ENCODE measurements at places on chromosomes 6 and 20.

DNA sequence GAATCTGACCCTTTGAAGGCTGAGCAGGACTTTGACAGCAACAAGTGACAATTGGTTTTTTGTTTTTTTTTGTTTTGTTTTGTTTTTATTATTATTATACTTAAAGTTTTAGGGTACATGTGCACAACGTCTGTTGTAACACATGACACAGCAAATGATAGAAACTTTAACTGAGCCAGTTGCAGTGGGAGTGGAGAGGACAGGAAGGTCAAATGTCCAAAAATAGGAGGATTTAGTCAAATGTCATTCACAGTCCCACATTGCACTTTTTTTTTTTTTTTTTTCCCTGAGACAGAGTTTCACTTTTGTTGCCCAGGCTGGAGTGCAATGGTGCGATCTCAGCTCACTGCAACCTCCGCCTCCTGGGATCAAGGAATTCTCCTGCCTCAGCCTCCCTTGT, 223.0 kb downstream of the HIVEP2 start:
- DNase-seq: no peak

GRCh38 chr6:24394780-24395437, 7.8 kb upstream of the MRS2 start:
- peak; percentile 88 for DNase-seq

- DNase-seq: peak; percentile 46
Observed at GRCh38 chr20:40687384-40688128, 1.5 kb downstream of the MAFB start.

DNA sequence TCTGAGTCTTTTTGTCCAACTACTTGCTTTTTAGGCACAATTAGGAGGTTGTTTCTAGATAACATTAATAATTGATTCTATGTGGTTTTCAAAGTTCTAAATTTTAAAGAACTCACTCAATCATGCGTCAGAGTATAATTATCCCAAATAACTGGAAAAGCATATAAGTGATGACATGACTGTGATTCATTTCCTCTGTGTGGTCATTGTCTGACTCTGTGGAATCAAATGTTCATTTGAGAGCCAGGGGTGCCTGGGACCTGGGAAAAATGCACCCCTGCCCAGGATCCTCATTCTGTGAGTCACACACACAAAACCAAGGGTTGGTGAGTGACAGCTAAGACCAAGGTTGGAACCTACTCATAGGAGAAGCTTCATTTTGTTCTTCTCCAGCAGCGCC, 127.1 kb upstream of the MLIP start:
- peak; percentile 88 for DNase-seq

DNA sequence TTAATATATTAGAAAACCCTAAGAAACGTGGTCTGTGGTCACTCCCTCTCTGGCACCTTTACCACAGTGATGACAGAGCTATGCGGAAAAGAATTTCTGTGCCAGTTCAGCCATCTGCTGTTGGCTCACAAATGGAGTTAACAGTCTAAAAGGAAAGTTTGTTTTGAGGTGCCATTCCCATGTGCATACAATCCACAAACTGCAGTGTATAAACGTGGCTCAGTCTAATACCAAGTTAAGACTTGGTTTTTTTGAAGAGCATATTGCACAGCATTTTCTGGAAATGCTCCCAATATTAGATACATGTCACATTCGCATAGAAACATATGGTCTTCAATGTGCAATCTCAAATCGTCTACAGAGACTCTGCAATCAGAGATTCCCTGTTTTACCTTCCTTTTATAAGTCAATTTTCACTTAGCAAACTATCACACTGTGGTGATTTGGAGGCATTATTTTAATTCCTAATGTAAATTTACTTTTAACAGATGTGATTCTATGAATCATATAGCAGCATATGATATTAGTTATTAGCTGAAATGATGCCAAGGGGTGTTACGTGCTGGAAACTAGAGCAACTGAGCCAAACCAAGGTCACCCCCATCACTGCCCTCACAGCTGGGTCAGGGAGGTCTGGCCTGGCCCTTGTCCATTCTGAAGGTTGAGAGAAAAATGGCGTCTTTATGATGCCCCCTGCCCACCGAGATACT, 383.5 kb downstream of the PRKN start:
- DNase-seq: no peak

DNA sequence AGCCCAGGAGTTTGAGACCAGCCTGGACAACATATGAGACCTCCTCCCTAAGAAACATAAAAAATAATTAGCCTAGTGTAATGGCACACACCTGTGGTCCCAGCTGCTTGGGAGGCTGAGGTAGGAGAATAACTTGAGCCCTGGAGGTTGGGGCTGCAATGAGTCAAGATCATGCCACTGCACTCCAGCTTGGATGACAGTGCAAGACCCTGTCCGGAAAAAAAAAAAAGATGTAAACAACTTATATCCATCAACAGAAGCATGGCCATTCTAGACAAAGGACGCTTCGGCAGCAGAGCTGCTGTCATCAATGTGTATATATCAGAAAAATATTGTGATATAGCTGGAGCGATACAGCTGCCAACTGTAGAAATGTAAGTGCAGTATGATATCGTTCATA, 59.6 kb upstream of the ARID1B start:
- no peak for DNase-seq

DNA sequence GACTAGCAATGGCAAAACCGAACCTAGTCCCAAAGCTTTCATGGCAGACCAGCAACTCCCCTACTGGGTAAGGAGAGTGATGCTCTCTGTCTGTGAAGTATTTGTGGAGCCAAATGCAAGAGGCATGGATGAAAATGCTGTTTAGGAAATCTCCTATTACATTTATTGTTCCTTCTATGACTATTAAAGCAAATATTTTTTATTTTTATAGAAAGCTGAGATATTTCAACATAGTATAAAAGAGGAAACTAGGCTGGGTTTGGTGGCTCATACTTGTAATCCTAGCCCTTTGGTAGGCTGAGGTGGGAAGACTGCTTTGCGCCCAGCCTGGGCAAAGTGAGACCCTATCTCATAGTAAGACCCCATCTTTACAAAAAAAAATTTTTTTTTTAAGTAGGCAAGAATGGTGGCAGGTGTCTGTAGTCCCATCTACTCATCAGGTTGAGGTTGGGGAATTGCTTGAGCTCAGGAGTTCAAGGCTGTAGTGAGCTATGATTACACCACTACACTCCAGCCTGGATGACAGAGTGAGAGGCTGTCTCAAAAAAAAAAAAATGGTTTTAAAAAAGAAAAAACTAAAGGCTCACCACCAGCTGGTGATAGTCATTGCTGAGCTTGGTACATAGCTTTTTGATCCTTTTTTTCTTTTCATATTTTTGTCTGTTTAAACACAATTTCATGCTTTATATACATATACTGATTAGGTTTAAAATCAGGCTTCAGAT, 11.3 kb downstream of the KDM1B start:
- DNase-seq: no peak

GRCh38 chr20:22099348-22099747, 393.9 kb downstream of the PAX1 start:
- no peak for DNase-seq

DNA sequence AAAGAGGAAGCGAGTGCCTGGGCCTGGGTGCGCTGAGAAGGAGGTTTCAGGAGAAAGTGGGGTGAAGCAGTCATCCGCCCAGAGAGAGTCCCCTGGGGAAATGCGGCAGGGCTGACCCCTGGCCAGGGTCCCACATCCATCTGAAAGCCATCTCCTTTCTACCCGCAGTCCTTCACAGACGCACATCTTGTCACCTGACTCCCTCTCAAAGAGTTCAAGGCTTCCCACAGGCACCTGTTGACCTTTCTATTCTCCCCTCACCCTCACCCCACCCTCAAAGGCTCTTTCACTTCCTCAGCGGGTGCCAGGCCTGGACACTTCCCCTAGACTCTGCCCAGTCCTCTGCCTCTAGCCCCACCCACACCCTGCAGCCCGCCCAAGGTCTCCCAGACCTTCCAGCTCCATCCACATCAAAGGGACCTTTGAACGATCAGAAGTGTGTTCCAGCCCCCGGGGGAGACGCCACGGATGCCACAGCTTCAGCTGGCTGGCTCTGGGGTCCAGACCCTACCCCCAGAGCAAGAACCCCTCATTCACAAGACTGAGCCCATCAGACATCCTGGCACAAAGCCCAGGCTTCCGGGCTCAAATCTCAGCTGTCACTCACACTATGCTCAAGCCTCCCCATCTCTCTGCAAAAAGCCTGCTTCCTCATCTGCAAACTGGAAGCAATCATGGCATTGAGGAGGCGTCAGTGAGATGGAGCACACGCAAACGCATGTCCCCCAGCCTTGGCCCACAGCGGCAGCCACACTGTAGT, 2.1 kb downstream of the CTSZ start:
- DNase-seq: no peak

DNA sequence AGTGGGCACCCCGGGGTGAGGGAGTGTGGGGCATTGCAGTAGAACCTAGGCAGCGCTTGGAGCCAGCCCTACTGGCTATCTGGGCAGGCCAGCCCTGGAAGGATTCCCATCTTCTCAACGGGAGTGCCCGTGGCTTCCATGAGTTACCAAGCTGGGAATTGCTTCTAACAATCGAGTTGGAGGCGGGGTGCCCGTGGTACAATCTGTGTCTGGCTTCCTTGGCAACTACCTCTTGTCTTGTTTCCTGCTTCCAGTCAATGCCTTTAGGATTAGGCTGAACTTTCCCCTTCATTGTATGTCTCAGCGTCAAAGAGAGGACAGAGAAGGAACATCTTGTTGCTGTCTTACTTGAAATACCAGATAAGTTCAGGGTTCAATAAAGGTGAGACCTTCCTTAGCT, 33.3 kb downstream of the PPP1R14C start:
- no peak for DNase-seq

DNA sequence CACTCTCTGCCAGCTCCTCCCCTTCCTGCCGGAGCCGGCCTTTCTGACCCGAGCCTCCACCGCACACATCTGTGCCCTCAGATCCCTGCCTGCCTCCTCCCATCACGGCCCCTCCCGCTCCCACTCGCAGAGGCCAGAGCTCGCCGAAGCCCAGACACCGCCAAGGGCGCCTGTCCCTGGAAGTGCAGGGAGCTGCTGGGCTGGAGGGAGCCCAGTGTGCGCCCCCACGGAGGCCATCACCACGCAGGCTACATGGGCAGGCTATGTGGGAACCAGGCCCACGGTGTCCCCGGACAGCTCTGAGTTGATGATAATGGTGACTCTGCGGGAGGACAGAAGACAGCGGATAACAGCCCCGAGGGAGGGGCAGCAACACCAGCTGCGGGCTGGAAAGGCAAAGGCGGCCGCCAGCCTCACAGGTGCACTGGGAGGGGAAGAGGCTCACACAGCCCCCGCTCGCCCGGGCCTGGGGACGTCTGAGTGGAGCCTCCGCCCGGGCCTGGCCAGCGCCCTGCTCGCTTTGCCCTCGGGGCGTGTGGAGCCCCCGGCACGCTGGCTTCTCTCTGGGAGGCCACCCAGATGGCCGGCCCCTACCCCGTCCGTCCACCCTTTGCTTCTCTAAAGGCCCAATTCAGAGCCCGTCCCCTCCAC, 154.9 kb downstream of the DLL1 start:
- no peak for DNase-seq

DNA sequence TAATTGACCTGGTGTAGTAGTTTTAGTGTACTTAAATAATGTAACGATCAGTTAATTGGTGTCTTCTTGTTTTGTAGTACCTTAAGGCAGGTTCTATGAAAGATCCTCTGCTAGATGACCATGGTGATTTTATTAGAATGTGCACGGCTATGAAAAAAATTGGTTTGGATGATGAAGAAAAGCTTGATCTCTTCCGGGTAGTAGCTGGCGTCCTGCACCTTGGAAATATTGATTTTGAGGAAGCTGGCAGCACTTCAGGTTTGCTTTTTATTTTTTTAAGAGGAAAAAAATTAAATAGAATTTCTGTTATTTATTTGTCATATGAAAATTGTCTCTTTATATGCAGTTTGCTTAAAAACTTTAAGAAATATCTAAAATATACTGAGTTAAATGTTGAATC, 99.2 kb downstream of the MYO6 start:
- no peak for DNase-seq

DNA sequence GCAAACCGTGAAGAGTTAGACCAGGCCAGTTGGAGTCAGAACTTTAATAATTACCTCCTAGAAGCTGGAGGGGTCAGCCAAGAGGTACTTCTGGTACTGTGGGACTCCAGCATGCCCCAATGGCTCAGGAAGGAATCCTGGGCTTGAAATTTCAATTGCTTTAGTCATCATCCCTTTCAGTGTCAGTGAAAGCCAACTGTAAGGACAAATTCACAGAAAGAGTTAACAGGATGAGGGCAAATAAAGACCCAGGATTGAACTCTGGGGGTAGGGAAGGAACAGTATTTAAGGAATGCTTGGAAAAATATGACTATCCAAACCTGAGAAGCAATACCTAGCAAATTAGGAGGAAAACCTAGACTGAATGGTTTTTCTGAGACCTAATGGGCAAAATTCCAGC, 735.1 kb upstream of the MARCKS start:
- peak; percentile 82 for DNase-seq

GRCh38 chr6:153090241-153090930, 40.7 kb downstream of the RGS17 start:
- peak; percentile 93 for DNase-seq

DNA sequence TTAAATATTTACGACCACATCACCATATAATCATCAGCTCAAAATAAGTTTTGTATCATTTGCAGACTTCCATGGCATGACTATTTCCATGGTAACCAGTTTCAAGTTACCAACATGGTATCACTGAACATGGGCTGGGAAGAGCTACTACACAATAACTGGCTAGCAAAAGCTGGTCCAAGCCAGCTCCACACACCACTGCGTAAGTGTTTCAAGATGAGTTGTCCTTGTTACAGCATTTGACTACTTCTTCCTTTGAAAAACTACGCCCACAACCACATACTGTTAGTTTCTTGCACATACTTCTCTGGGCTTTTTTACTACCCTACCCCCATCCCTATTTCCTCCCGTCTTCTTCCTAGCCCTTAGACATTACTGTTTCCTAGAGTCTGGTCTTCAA, 8.5 kb downstream of the CD164 start:
- no peak for DNase-seq

DNA sequence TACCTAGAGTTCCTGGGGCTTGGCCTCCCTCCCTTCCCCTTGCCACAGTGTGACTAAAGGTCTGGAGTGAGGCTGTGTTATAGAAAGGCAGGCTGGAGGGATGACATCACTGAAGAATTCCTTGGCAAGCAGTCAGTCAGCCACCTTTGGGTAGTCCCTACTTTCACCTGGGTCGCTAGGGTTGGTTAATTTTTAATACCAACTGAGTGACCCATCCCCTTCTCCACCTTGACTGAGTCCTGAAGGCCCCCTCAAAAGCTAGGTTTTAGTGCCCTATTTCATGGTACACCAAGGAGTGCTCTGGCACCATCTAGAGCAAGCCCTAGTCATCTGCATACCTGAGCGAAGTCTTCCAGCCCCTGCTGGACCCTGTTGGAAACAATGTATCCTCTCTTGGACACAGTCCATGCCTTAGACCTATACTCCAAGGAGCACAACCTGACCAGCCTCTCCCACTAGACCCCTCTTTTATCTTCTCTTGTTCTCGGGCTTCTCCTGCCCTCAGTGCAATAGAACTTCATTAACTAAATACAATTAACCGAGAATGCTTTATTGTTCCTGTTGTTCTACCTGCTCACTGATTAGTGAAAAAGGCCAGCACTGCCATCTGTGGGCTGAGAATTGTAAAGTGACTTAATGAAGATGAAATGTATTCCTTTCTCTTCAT, 44.6 kb downstream of the RIN2 start:
- DNase-seq: peak; percentile 20

Measured in mesenchymal stem cell (in vitro differentiated cells and primary cell).